ENCODE measurements at places on chromosomes 6 and 20. TPM values are rescaled to one million over a fixed set of nuclear protein-coding genes. Genes with fewer than 3 reads are reported as not detected.

Gene DACT2
- 1.6 TPM for polyA plus RNA-seq

Gene NUP153
- 26.1 TPM for polyA plus RNA-seq

Gene EFCAB8
- 0.24 TPM for polyA plus RNA-seq

Gene MEP1A
- polyA plus RNA-seq = not detected

Gene NR2E1
- polyA plus RNA-seq = not detected

Gene RIPPLY2
- polyA plus RNA-seq = not detected

Gene JPH2
- 105 TPM for polyA plus RNA-seq

Gene PAK5
- 0.14 TPM for polyA plus RNA-seq
